Endothelial cell (in vitro differentiated cells): ENCODE measurements at places on chromosomes 11 and 22. TPM values are rescaled to one million over a fixed set of nuclear protein-coding genes. Genes with fewer than 3 reads are reported as not detected.

DNA sequence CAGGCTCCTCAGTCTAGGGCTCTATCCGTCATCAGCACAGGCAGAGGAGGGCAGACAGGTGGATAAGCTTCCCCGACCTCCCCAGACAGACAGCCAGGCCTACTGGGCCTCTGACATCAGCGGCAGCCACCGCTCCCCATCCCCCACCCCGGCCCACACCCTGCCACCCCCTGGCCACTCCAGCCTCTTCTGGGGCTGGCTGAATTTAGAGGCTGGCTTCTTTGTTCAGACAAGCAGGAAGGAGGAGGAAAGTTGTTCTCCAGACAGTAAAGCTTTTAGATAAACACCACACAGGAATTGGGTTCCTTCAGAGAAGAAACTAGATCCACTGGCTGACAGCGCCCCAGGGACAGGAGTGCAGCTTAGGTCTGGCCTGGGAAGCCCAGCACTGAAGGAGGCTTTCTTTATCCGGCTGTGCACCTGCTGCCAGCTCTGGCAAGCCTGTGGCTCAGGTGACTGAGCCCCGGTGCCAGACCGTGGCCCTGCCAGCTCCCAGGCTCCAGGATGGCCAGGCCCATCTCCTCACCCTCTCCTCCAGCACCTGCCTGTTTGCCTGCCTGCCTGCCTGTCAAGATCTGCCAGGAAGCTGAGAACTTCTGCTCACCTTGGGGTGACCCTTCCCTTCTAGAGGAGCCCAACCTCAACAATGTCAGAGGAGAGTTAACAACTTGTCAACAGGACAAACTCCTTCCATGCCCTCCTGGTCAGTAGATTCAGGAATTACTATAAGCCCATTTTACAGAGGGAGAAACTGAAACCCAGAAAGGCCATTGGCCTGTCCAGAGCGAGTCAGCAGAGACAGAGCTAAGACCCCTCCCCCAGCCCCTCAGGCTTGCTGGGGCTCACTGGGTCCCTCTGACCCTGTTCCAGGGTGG is 44.0 kb upstream of the KLHL35 start:
- peak overlapping the region; percentile 52 for H3K4me3 ChIP-seq
- H3K4me1 ChIP-seq, result peaks cover 74% of the 10 kb centered on the region
- peaks cover 59% of the 10 kb centered on the region for H3K36me3 ChIP-seq
- no peak for DNase-seq

- H3K27me3 ChIP-seq, result no peaks in the 10 kb centered on the region
- no peak for DNase-seq
- H3K4me1 ChIP-seq, result no peaks in the 10 kb centered on the region
These were observed 56.1 kb upstream of the SLC22A12 start for GRCh38 chr11:64534950-64535349.

Gene OR2AT4
- 0.08 TPM for total RNA-seq

- no peaks in the 10 kb centered on the region for H3K4me1 ChIP-seq
- no peak for DNase-seq
- H3K36me3 ChIP-seq, result no peaks in the 10 kb centered on the region
- H3K27me3 ChIP-seq, result no peaks in the 10 kb centered on the region
These were observed 463.0 kb downstream of the NTM start for GRCh38 chr11:131833366-131833765.
